ENCODE measurements at places on chromosomes 5 and 9.
A peak's percentile ranks its signal among the peaks of the same experiment; 100 is the strongest.

GRCh38 chr5:67875601-67876000, 340.0 kb upstream of the PIK3R1 start:
- DNase-seq = no peak

- DNase-seq = no peak
Measured at GRCh38 chr5:73274881-73275663, 102.1 kb downstream of the TMEM174 start.

DNA sequence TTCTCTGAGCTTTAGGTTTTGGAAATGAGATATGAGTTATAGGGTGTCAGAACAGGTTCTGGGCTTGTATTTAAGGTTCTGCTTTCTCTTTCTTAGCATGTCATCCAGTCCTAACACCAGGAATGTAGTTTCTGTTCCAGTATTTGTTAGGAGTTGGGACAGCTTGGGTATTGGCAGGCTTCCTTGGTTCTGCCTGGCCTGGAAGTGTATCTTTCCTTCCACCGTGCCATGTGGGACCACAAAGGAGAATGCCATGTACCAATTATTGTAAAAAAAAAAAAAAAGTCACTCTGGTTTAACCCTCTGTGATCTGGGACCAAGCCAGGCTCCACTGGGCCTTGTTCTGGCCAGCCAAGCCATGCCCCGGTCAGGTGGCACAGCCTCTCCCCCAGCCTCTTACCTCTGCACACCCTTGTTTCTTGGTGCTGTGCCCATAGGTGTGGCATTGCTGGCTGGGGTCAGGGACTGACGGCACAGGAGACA, 47.8 kb downstream of the ARHGAP26 start:
- no peak for DNase-seq

- DNase-seq = no peak
Measured at GRCh38 chr5:54837981-54838380, 147.4 kb downstream of the ESM1 start.

GRCh38 chr5:218457-219291, 554 bp downstream of the SDHA start:
- DNase-seq = peak; percentile 11

DNA sequence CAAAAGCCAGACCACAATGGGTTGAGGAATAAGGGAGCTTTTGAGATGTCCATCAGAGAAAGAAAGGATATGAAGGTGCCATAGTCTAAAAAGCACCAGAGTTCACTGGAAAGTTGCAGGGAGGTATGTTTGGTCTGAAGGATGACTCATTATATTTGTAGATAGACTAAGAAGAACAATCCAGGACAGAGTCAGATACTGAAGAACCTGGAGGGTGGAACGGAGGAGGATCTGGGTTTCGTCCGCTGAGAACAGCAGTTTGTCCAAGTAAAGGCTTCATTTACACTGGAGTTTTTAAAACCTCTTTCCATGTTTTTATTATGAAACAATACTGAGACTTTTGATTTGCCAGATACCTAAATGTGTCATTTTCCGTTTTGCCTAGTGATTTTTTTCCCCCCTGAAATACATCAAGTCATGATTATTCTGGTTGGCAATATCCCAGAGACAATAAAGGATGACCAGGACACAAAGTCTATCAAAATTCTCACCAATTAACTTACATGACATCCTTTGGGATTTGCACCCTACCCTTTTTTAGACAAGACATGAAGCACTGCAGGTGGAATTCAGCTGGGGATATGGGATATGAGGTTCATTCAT, 219.9 kb downstream of the MLLT3 start:
- DNase-seq = no peak

- DNase-seq = peak; percentile 30
Measured at GRCh38 chr5:80654054-80654390, 430 bp upstream of the MSH3 start.

DNA sequence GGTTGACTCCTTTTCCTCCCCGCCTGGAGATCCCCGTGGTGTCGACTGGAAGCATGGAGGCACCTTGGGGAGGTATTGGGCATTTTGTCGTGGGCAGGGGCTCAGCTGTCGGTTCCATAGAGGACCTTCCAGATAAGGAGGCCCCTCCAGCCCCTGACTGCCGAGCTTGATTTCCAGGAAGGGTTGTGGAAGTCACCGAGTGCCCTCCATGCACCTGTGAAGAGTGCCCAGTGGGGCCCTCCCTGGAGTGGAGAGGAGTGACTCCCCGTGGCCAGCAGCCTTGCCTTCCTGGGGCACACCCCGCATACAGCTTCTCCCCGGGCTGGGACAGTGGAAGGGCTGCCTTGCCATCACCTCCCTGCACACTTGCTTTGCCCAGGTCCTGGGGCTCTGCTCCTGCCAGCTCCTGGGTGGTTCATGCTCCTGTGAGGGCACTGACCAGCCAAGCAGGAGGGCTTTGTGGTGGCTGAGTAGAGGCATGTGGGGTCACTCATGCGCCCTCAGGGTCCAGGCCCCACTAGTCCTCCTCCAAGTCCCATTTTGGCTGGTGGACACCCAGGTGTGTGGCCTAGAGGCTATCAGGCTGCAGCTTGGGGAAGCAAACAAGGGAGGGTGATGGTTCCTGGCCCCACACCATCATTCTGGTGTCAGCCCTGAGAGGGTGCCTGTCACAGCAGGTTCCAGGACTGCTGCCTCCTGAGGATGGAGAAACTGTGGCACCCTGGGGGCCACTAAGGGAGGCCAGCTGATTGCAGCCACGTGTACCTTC, 133.0 kb downstream of the WNK2 start:
- DNase-seq = no peak

DNA sequence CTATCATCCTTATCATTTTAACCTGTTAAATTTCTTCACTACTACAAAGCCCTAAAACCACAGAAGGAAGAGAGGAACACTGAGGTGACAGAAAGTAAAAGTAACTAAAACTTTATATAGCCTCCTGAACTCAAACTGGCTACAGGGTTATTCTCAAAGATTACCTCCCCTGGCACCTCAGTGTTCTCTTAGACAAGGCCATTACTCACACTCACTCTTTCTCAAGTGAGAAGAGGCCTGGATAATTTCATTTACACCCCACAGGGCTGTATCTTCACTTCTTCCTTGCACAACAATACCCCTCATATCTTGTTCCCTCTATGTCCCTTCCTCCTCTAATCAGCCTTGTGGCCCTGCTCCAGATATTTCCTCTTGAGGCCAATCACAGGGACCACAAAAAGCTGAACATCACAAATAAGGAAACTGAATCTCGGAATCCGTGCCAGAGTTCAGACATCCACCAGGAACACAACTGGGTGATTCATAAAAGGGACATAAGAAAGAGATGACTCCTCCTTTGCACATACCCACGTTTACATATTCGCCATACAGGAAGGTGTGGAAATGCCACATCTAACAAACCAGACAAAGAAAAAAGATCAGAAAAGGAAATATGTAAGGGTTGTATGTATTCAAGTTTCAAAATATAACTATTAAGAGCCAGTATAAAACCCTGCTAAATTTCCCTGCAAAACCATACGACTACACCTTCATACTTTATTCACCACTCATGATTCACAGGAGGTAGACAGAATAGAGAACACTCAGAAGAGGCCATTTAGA, 1.7 kb upstream of the KLHL3 start:
- peak; percentile 43 for DNase-seq

DNA sequence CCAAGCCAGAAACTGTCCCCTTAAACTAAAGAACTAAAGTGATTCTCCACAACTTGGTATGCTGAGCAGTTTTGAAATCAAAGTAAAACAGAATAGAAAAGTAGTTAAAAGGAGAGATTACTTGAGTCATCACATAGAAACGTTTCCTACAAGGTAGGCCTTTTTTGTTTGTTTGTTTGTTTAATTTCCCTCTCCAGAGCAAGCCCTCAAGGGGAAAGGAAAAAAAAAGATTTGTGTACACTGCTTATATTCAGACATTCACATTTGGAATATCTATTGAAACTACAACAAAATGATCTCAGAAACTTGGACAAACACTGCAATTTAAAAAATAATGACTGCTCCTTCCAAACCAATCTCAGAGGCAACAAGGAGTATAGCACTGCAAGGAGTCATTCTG, 304.7 kb upstream of the NREP start:
- no peak for DNase-seq

DNA sequence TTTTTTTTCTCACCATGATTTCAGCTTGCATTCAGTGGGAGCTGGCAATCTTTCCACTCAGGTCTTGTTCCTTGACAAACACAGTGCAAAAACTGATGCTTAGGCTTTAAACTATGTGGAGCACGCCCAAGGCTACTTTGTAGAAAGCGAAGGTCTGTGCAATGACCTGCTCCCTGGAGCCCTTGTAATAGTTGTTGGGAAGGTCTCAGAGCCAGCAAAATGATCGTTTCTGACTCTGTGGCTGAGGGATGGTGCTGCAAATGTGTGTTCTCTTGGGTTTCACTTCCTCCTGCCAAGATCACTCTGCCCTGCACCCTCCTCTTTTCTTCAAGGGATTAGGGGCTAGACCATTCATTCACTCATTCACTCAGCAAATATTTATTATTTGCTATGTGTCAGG, 249.7 kb upstream of the MAP3K1 start:
- no peak for DNase-seq

DNA sequence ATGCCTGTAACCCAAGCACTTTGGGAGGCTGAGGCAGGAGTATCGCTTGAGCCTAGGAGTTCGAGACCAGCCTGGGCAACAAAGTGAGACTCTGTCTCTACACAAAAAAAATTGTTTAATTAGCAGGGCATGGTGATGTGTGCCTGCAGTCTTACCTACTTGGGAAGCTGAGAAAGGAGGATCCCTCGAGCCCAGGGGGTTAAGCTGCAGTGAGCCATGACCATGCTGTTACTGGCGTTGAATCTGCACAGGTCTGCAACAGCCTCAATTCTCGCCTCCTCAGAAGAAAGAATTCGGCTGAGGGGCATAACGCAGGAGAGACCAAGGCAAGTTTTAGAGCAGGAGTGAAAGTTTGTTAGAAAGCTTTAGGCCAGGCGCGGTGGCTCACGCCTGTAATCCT, 18.0 kb downstream of the CCT5 start:
- no peak for DNase-seq

DNA sequence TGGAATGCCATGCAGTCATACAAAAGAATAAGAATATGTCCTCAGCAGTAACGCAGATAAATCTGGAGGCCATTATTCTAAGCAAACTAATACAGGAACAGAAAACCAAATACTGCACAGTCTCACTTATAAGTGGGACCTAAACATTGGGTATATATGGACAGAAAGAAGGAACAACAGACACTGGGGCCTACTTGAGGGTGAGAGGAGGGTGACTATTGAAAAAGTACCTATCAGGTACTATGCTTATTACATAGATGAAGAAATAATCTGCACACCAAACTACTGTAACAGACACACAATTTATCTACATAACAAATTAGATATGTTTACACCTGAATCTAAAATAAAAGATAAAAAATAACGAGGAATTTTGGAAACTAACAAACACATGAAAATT, 38.8 kb downstream of the MEIKIN start:
- no peak for DNase-seq

DNA sequence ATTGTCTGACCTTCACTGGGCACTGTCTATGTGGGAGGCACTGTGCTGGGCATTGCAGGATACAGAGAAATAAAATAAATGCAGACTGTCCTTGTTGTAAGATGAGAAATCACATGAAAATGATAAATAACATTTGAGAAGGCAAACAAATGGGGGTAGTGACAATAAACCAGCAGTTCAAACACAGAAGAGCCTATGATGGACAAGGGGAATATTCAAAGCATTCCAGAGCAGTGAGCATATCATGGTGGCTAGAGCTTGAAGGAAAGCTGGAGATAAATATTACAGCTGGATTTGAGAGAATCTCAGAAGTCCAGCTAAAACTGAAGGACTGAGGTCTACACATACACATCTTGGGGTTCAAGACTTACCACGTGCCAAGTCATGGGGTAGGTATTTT, 209.9 kb downstream of the ASTN2 start:
- DNase-seq = no peak

DNA sequence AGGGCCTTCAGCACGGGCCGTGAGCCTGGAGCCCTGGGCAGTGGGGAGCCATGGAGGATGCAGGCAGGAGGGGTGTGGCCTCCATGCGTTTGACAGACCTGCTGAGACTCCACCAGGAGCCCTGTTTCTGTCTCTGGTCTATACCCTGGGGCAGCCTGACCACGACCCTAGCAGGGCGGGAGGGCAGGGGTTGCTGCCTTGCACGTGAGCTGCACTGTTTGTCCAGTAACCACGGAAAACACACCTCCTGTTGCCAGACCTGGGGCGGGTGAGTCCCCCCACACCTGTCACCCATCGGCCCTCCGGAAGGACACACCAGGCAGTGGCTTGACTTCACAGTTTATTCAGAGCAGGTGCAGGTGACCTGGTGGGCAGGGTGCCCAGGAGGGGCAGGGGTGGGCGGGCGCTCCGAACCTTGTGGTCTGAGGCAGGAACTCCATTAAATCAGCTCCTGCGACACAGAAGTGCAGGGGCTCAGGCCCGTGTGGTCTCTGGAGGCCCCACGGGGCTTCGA, 3.9 kb downstream of the LCN8 start:
- no peak for DNase-seq

GRCh38 chr9:96058218-96058617, 182.7 kb downstream of the ERCC6L2 start:
- DNase-seq = no peak

DNA sequence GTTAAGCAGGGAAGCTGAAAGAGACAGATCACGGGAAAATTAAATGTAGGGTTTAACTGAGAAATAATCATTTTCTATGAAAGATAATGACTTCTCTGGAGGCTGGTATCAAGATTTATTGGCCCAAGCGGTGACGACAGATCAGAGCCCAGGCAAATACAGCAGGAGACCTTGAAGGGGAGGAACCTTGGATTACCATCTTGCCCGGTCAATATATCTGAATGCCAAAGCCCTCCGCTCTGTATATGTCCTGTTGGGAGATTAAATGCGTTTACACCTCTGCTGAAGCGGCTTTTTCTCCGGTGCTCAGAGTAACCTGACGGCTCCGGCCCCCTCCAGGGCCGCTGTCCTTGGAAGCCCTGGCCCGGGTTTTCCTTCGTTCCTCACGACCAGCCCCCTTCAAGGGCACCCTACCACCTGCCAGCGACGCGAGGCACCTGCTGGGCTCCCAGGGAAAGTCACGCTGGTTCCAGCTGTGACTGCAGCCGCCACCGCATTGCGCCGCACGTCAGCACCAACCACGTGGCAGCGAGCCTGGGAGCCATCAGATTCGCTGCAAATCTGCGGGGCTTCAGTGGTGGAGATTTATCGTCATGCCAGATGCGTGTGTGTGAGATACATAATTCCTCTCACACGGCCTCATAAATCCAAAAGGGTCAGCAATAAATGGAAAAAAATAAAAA, 4.4 kb upstream of the QSOX2 start:
- no peak for DNase-seq

- no peak for DNase-seq
Measured at GRCh38 chr9:79709743-79710674, 138.2 kb downstream of the TLE4 start.

DNA sequence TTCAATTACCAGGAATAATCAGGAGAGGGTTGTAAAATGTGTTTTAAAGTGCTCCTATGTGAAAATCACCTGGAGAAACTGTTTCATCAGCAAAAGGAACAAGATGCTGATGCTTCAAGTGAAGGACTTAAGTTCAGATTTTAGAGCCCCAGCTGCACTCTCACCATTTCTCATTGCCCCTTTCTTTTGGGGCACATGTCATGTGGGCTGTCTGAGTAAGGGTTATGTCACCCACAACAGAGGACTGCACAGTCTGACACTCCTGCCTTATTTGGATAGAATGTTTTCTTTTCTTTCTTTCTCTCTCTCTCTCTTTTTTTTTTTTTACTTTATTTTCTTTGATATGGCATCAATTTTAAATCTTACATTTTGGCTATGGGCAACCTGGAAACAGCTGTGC, 204.1 kb upstream of the EFNA5 start:
- no peak for DNase-seq

GRCh38 chr9:113219186-113219936, 1.7 kb downstream of the FKBP15 start:
- no peak for DNase-seq

GRCh38 chr5:174223355-174223754, 177.8 kb downstream of the NSG2 start:
- no peak for DNase-seq
